Suprapubic skin (tissue), 4 donors: ENCODE measurements at places on chromosomes 13 and 19. TPM values are rescaled to one million over a fixed set of nuclear protein-coding genes. Genes with fewer than 3 reads are reported as not detected.

GRCh38 chr13:77786695-77787287 is 89.3 kb downstream of the SLAIN1 start:
- DNase-seq, result no peak

The TUBB4A gene
- 13.9 TPM for total RNA-seq

- no peak for DNase-seq
Observed at GRCh38 chr13:91804724-91805123, 406.3 kb downstream of the GPC5 start.

The ASPDH gene
- not detected for total RNA-seq

DNA sequence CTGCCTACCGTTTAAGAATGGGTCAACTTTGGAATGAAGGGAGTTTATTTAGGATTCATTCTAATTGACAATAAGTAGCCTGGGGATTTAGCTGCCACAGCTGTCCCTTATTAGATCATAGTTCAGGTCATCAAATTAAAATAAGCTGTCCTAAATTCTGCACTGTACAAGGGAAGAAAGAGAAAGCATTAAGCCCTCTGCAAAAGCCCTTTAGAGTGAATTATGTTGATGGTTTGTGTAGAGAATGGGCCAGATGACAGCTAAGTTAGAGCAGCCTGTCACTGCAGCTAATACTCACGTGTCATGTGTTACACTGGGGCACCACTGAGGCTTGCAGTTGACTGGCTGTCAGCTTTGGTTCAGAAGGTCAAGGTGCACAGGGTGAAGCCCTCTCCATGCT is 737.1 kb upstream of the SLC10A2 start:
- no peak for DNase-seq

The MIER2 gene
- total RNA-seq, result 49.5 TPM

DNA sequence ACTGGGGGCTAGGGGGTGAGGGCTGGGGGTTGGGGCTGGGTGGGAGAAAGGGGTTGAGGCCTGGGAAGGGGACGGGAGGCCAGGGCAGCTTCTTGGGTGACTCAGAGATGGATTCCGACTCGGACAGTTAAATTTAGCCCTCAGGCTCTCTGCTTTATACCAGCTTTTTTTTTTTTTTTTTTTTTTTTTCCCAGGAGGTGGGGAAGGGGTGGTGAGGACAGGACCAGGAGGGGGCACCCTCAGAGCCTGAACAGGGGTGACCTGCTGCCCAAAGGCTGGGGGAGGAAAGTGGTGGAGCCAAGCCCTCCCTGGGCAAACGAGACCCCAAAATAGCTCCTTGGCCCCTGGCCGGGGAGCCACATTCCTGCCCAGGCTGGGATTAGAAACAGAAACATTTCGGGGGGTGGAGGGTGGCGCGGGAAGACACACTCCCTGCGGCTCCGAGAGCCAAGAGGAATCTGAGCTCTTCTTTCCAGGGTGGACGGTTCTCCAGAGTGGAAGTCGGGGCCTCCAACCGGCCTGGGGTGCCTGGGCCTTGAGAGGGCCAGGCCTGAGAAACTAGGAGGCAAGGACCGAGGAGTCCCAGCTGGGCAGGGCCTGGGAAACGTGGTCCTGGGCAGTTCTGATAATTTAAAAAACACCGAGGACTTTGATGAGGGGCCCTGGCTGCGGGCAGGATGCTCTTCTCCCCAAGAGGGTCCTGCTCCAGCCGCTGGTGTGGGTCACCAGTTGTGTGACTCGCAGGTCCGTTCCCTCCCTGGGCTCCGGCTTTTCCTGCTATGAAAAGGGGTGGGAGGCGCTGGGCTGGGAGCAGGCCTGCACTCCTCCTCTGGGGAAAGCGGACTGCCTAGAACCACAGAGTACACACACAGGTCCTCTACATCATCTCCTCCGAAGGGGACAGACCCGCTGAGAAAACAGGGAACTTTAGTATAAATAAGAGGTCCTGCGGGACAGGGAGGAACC is 813 bp upstream of the DMPK start:
- DNase-seq, result no peak

DNA sequence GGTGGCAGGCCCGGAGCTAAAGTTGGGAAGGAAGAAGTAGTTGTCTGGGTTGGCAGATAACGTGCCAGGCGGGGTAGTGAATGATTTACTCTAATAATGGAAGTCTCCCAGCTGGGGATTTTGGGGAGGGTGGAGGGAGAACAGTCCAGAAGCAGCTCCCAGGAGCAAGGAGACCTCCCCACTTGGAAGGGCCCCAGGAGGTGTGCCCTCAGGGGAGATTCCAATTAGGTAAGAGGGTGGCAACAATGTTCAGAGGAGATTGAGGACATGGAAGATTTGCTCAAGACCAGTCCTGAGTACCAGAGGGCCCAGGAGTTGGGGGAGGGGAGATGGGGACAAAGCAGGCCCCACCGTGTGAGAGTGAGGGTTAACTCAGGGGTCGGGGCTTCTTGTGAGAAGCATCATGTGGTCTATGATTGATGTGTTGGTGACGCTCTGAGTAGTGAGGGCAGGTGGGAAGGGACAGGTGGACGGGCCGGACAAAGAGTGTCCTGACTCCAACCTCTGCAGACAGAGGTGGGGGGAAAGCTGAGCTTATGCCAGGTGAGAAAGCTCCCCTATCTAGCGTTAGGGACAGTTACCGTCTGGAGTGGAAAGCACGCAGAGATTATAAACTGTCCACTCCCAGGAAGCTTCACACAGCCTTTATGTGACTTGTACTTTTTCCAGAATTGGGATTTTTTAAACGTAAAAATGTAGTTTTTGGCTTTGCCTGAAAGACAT is 3.5 kb downstream of the SPINT2 start:
- no peak for DNase-seq

The FFAR2 gene
- not detected for total RNA-seq

The GIPR gene
- 1.2 TPM for total RNA-seq
